Gastrocnemius medialis (tissue), 4 donors: ENCODE measurements at places on chromosomes 2 and 18.

- no peaks in the 10 kb centered on the region for H3K27me3 ChIP-seq
- no peaks in the 10 kb centered on the region for H3K36me3 ChIP-seq
- H3K4me3 ChIP-seq, result no peak overlapping the region
- no peaks in the 10 kb centered on the region for H3K4me1 ChIP-seq
- DNase-seq, result no peak
Measured at GRCh38 chr18:59311631-59312030, 6.8 kb downstream of the CPLX4 start.

GRCh38 chr2:119549241-119549640 lies 5.0 kb downstream of the CFAP221 start:
- no peaks in the 10 kb centered on the region for H3K36me3 ChIP-seq
- peak; percentile 68 for DNase-seq
- peak overlapping the region; percentile 55 for H3K27ac ChIP-seq
- peaks cover 20% of the 10 kb centered on the region for H3K4me1 ChIP-seq
- H3K27me3 ChIP-seq, result no peaks in the 10 kb centered on the region

DNA sequence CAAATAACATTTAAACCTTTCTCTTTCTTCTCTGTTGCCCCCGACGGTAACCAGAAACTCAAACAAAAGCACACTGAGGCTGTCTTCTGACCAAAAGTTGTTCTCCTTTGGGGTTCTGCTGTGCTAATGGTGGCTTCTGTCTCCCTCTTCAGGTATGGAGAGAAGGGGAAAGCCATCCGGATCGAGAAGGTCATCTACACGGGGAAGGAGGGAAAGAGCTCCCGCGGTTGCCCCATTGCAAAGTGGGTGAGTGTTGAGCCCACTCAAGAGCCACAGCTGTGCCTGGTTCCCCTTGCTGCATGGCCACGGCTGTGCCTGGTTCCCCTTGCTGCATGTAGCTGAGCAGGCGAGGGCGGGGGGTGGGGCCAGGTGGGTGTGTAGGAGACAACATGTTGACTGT lies 67.4 kb downstream of the BOLA3 start:
- H3K4me1 ChIP-seq, result no peaks in the 10 kb centered on the region
- no peaks in the 10 kb centered on the region for H3K27me3 ChIP-seq
- peaks cover 16% of the 10 kb centered on the region for H3K36me3 ChIP-seq
- H3K27ac ChIP-seq, result no peak overlapping the region
- H3K4me3 ChIP-seq, result no peak overlapping the region

GRCh38 chr18:13067124-13067523 lies 76.0 kb downstream of the CEP192 start:
- DNase-seq, result no peak
- H3K36me3 ChIP-seq, result peaks cover 42% of the 10 kb centered on the region
- H3K4me3 ChIP-seq, result no peak overlapping the region

- no peak overlapping the region for H3K27ac ChIP-seq
- H3K4me1 ChIP-seq, result no peaks in the 10 kb centered on the region
- H3K27me3 ChIP-seq, result no peaks in the 10 kb centered on the region
- DNase-seq, result no peak
- H3K36me3 ChIP-seq, result no peaks in the 10 kb centered on the region
Measured at GRCh38 chr2:232327105-232328031, 51.2 kb upstream of the ALPP start.

- H3K27me3 ChIP-seq, result no peaks in the 10 kb centered on the region
- H3K36me3 ChIP-seq, result no peaks in the 10 kb centered on the region
- peak; percentile 54 for DNase-seq
- H3K4me3 ChIP-seq, result no peak overlapping the region
- H3K4me1 ChIP-seq, result no peaks in the 10 kb centered on the region
Measured at GRCh38 chr18:22465859-22466457, 48.2 kb upstream of the CTAGE1 start.

DNA sequence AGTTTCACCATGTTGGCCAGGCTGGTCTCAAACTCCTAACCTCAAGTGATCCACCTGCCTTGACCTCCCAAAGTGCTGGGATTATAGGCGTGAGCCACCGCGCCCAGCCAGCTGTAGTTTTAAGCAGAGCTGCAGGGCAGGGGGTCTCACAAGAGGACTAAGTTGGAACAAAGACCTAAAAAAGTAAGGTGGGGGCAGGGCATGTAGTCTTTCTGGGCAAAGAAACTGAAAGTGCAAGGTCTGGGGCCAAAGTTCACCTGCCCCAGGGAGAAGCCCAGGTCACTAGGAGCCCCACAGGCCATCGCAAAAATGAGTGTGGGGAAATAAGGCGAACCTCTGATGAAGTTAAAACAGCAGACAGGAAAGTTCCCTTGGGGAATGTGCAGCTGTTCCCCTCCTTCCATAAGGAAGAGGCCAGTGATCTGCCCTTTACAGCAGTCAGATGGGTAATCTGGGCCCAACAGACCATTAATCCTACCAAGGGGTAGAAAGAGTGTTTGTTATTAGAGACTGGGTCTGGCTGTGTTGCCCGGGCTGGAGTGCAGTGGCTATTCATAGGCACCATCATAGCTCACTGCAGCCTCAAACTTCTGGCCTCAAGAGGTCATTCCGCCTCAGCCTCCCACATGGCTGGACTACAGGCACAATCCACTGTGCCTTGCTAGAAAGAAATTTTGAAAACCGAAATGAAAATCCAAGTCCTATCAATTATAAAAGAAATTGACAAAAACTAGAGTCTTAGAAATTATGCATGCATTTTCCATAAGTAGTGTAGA lies 2.8 kb downstream of the SCLY start:
- no peak for DNase-seq
- peaks cover 26% of the 10 kb centered on the region for H3K4me1 ChIP-seq
- H3K4me3 ChIP-seq, result no peak overlapping the region

DNA sequence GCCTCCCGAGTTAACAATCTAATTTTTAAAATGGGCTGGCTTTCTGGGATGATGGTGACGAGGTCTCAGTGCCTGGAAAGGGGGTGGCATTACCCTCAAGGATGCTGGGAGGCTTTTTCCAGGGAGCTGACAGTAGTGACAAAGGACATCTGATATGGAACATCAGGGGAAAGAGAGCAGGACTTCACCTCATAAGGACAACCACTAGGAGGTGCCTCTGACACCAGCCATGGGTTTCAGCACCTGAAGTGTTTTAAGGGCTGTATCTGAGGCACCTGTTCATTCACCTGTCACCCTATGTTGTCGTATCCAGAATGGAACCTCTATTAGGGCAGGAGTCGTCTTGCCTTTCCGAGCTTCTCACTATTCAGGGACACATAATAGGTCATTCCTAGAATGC lies 10.8 kb downstream of the IL36B start:
- no peaks in the 10 kb centered on the region for H3K27me3 ChIP-seq
- DNase-seq, result no peak
- H3K27ac ChIP-seq, result no peak overlapping the region
- H3K4me3 ChIP-seq, result no peak overlapping the region
- no peaks in the 10 kb centered on the region for H3K36me3 ChIP-seq

GRCh38 chr2:176553685-176554100 lies 284.5 kb downstream of the MTX2 start:
- peak overlapping the region; percentile 58 for H3K4me3 ChIP-seq
- DNase-seq, result peak; percentile 32
- no peaks in the 10 kb centered on the region for H3K36me3 ChIP-seq

GRCh38 chr2:12479065-12479601 lies 237.6 kb upstream of the TRIB2 start:
- no peak for DNase-seq
- no peaks in the 10 kb centered on the region for H3K4me1 ChIP-seq
- H3K27me3 ChIP-seq, result no peaks in the 10 kb centered on the region
- H3K27ac ChIP-seq, result no peak overlapping the region
- no peak overlapping the region for H3K4me3 ChIP-seq

GRCh38 chr2:118242216-118242615 lies 153.9 kb downstream of the INSIG2 start:
- no peaks in the 10 kb centered on the region for H3K27me3 ChIP-seq
- no peak for DNase-seq
- no peaks in the 10 kb centered on the region for H3K36me3 ChIP-seq
- no peak overlapping the region for H3K4me3 ChIP-seq
- no peaks in the 10 kb centered on the region for H3K4me1 ChIP-seq
- no peak overlapping the region for H3K27ac ChIP-seq

DNA sequence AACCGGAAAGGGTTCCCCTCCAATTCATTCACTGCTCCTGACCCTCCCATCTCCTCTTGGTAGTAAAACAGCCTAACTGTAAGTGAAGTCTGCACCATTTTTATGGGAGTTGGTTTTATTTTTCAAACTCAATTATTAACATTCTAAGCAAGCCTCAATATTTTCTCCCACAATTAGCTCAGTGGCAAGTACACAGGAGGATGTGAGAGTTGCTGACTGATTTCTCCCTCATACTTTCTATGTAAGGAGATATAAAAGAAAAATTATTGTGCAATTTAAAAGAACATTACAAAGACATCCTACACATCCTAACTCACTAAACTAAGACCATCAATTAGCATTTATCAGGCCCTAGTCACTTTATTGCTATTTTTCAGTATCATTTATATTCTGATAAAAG lies 73.9 kb downstream of the PIAS2 start:
- no peak overlapping the region for H3K4me3 ChIP-seq
- no peaks in the 10 kb centered on the region for H3K27me3 ChIP-seq
- no peak overlapping the region for H3K27ac ChIP-seq
- no peaks in the 10 kb centered on the region for H3K36me3 ChIP-seq
- no peak for DNase-seq

- peaks cover 21% of the 10 kb centered on the region for H3K4me1 ChIP-seq
- peak overlapping the region; percentile 7 for H3K27ac ChIP-seq
- no peak overlapping the region for H3K4me3 ChIP-seq
- DNase-seq, result no peak
Measured at GRCh38 chr2:189570570-189571031, 10.0 kb downstream of the SLC40A1 start.

- peaks cover 12% of the 10 kb centered on the region for H3K4me1 ChIP-seq
- H3K4me3 ChIP-seq, result peak within 1 kb of the TSS; percentile 97
- peak within 1 kb of the TSS; percentile 87 for H3K27ac ChIP-seq
- DNase-seq, result peak; percentile 64
Measured at GRCh38 chr2:182715892-182716649, at the start of gene DNAJC10. Gene DNAJC10, plus strand, starts transcription at chr2:182716257. Its CDS starts 1,830 bp downstream, at chr2:182718087.

DNA sequence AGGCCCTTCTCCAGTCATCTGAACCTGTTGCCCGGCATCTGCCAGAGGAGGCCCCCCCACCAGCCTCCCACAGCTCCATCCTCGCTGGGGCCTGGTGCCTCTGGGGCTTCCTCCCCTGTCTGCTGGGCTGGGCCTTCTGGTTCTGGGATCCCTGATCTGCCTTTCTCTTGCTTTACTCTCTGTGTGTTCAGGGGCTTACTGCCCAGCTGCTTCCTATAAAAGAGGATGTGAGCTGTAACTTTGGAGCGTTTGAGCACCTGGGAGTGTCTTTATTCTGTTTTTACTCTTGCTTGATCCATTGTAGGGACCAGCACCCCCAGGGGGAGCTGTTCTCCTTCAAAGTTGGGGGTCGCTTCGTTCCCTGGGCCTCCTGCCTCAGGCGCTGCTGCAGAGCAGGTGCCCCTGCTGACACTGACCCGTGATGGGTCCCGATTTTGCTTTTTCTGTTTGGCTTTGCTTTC lies 23.1 kb upstream of the FAHD2A start:
- no peaks in the 10 kb centered on the region for H3K4me1 ChIP-seq
- H3K27ac ChIP-seq, result no peak overlapping the region
- H3K36me3 ChIP-seq, result no peaks in the 10 kb centered on the region

DNA sequence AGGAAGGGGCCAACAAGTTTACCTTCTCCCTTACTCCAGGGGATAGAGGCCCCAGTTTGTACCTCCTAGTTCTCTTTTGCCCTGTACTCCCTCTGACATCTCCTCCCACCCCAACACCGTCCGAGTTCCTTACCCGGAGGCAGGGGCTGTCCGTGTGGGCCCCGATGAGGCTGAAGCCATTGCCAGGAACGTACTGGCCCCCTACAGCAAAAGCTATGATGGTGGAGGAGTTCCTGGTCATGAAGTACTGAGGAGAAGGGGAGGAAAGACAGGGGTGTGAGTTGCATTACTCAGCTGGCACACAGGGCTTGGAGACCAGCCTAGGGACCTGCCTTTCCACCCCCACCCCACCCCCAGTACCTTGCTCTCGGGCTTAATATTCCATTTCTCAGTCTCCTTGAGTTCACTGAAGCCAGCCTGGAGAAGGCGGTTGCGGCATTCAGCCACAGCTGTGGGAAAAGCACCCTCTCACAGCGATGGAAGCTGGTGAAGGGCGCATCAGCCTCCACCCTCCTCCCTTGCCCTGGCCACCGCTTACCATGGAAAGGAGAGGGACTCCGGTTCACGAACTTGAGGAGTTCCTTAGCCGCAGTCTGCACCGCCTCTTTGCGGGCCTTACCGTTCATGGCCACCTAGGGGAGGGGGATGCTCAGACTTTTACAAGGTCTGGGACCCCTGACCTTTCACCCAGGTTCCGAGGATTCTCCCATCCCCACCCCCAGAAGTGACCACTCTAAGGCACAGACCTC lies 1.0 kb downstream of the DNPEP start:
- peak overlapping the region; percentile 96 for H3K27ac ChIP-seq
- H3K4me3 ChIP-seq, result peak overlapping the region; percentile 81
- peaks cover 44% of the 10 kb centered on the region for H3K36me3 ChIP-seq

- no peak overlapping the region for H3K4me3 ChIP-seq
- no peaks in the 10 kb centered on the region for H3K36me3 ChIP-seq
- H3K27ac ChIP-seq, result no peak overlapping the region
- no peaks in the 10 kb centered on the region for H3K27me3 ChIP-seq
- no peaks in the 10 kb centered on the region for H3K4me1 ChIP-seq
Measured at GRCh38 chr2:140718999-140719398, 1411.8 kb downstream of the LRP1B start.

DNA sequence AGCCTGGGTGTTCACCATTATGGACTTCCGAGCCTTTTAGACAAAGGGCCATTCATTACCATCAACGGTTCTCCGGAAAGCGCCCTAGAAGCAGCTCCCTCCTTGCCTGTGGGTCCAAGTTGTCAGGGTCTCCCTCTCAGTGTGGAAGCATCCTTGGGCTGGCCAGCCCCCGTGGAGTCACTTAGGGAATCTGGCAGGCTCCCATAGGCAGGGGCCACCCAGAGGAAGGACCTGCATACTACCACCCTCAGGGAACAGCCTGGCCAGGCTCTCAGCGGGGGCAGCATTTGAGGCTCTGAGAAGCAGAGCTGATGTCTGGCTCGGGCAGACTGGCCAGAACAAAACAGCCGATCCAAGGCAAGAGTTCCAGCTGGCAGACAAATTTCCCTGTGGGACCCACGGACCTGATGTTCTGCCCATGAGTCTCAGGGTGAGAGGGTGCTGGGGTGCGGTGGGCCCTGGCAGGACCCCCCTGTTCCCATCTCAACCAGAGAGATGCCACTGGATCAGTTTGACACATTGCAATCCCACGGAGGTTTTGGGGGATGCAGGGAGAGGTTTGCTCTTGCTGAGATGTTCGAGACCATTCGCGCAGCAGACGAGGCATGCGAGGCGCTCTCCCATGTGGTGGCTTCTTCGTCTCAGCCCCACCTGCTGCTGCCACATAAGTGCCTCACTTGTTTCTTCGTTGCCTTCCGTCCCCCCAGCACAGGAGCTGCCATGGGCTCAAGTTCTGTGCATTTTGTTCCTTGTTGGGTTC lies 56.9 kb downstream of the ACKR3 start:
- no peak overlapping the region for H3K4me3 ChIP-seq
- no peak for DNase-seq
- no peaks in the 10 kb centered on the region for H3K27me3 ChIP-seq
- no peaks in the 10 kb centered on the region for H3K4me1 ChIP-seq
- H3K36me3 ChIP-seq, result no peaks in the 10 kb centered on the region
